ENCODE measurements at places on chromosomes 7 and 10. TPM values are rescaled to one million over a fixed set of nuclear protein-coding genes. Genes with fewer than 3 reads are reported as not detected.

- H3K36me3 ChIP-seq = no peaks in the 10 kb centered on the region
- DNase-seq = no peak
These were observed 41.5 kb upstream of the PRKCQ start for GRCh38 chr10:6621536-6621935.

- no peaks in the 10 kb centered on the region for H3K4me1 ChIP-seq
- DNase-seq = no peak
- no peak overlapping the region for H3K4me3 ChIP-seq
- no peaks in the 10 kb centered on the region for H3K27me3 ChIP-seq
- no peak overlapping the region for H3K27ac ChIP-seq
These were observed 257.6 kb downstream of the MAD1L1 start for GRCh38 chr7:1975179-1975578.

- H3K36me3 ChIP-seq = no peaks in the 10 kb centered on the region
- no peaks in the 10 kb centered on the region for H3K4me1 ChIP-seq
- no peaks in the 10 kb centered on the region for H3K27me3 ChIP-seq
- DNase-seq = no peak
- H3K4me3 ChIP-seq = no peak overlapping the region
These were observed 203.5 kb upstream of the PHF14 start for GRCh38 chr7:10770176-10770575.

The SORBS1 gene
- 3.4 TPM for total RNA-seq

- no peaks in the 10 kb centered on the region for H3K36me3 ChIP-seq
- no peak overlapping the region for H3K27ac ChIP-seq
- H3K4me1 ChIP-seq = no peaks in the 10 kb centered on the region
- no peak overlapping the region for H3K4me3 ChIP-seq
- H3K27me3 ChIP-seq = 0 out of 2 replicates have a peak, but pooled peaks cover 4% of the 10 kb centered on the region
- no peak for DNase-seq
These were observed 27.8 kb downstream of the SLC26A5 start for GRCh38 chr7:103418241-103418640.

GRCh38 chr10:29113616-29113945 is 175.3 kb upstream of the LYZL1 start:
- no peaks in the 10 kb centered on the region for H3K27me3 ChIP-seq
- no peak overlapping the region for H3K4me3 ChIP-seq
- H3K27ac ChIP-seq = no peak overlapping the region
- DNase-seq = no peak
- no peaks in the 10 kb centered on the region for H3K4me1 ChIP-seq
- no peaks in the 10 kb centered on the region for H3K36me3 ChIP-seq

The TMEM236 gene
- 0.07 TPM for total RNA-seq

DNA sequence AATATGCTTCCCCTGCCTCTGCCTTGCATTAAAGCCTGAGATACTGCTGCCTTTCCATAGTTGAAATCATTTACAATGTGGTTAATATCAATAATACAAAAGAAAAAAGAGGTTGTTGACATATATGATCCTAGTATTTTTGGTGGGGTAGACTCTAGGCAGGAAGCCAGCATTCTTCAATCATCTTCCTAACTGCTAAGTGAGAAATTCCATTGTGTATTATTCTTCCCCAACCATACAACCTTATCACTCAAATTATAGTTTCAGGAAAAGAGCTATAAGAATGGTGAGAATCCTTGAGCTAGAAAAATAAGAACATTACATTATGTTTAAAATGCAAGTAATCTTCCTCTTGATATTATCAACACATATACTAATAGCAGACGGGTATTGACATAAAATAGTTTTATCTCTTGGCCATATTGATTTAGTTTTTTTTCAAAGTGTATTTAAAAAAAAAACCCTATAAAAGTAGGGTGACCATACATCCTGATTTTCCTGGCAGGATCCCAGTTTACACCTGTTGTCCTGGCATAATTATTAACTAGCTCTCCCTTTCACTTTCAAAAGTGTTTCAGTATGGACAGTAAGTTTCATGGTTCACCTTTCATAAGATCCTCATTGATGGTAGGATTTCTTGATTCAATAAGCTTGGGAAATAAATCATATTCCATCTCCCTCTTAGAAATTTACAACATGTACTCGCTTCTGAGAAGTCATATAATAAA is 33.4 kb upstream of the WASL start:
- no peak overlapping the region for H3K4me3 ChIP-seq
- H3K4me1 ChIP-seq = no peaks in the 10 kb centered on the region
- no peaks in the 10 kb centered on the region for H3K27me3 ChIP-seq
- no peak overlapping the region for H3K27ac ChIP-seq

The CALML3 gene
- not detected for total RNA-seq

GRCh38 chr10:116287906-116288501 is 15.0 kb upstream of the GFRA1 start:
- no peak overlapping the region for H3K27ac ChIP-seq
- DNase-seq = peak; percentile 37

DNA sequence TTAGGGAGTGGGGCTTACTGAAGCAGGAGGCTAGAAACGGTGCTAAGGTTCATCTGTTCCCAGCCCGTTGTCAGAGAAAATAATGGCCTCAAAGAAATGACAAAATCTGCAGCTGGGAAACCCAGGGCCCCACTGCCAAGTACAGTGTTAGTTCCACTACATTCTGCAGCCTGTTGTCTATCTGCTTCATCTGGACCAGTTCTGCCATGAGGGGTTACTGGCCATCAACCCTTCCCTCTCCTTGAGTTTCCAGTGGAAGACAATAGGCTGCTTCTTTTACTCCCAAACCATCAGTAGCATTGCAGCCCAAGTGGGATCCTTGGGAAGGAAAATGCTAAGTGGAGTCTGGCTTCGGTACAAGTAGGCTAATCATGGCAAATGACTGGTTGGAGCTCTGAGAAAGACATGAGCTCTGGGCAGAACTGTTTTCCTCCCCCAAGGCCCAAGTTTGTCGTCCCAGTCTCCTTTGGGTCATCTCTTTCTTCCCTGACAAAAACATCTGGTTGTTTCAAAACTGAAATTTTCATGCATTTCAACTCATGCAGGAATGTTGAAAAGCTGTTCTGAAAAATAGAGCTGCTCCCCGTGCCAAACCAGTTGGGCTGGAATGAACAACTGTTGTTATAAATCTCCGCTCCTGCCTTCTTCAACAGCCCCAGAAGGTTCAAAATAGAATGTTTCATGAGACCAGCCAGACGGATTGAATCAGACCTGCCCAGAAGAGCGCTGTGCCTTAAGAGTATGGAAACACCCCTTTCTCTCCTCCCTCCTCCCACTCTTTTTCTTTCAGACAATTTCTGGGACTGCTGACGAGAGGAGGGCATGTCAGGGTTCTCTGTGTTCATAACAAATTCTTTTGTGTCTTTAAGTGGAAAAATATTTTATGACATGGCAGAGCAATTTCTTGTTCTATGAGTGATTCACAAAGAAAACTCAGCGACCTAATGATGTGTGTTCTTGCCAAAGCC is 116.6 kb downstream of the RAB18 start:
- H3K27me3 ChIP-seq = no peaks in the 10 kb centered on the region
- H3K27ac ChIP-seq = no peak overlapping the region
- no peaks in the 10 kb centered on the region for H3K36me3 ChIP-seq
- no peak overlapping the region for H3K4me3 ChIP-seq
- no peaks in the 10 kb centered on the region for H3K4me1 ChIP-seq
- no peak for DNase-seq

DNA sequence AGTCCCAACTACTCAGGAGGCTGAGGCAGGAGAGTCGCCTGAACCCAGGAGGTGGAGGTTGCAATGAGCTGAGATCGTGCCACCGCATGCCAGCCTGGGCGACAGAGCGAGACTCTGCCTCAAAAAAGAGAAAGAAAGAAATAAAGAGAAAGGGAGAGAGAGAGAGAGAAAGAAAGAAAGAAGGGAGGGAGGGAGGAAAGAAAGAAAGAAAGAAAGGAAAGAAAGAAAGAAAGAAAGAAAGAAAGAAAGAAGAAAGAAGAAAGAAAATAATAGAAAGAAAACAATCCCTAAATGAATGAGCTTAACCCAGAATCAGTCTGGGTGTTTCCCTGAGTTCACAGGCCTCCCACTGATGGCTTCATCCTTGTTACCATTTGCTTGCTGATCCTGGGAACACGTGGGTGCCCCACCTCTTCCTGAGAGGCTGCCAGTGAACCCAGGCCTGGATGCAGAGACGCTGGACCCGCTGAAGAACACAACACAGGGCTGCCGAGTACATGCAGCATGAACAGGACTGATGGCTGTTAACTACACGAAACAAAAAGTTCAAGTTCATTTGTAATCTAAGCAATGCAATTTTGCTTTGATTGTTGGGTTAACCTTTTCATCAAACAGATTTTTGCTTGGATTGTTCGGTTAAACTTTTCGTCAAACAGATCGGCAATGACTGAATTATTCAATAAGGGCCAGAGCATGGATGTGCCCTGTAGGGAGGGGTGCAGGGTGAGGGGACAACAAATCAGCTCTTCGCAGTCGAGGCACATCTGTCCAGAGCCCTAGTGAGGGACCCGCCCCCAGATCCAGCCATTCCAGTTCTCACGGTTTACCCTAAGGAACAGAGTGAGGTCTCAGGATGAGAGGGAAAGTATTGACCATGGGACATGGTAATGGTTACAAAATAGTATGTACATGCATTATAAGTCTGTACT is 11.5 kb downstream of the NPFFR1 start:
- H3K27ac ChIP-seq = no peak overlapping the region
- DNase-seq = no peak
- no peaks in the 10 kb centered on the region for H3K36me3 ChIP-seq
- H3K4me1 ChIP-seq = peaks cover 2% of the 10 kb centered on the region

GRCh38 chr10:98684019-98684899 is 237.5 kb upstream of the HPS1 start:
- H3K27ac ChIP-seq = no peak overlapping the region
- H3K36me3 ChIP-seq = no peaks in the 10 kb centered on the region
- no peaks in the 10 kb centered on the region for H3K4me1 ChIP-seq
- no peak overlapping the region for H3K4me3 ChIP-seq

DNA sequence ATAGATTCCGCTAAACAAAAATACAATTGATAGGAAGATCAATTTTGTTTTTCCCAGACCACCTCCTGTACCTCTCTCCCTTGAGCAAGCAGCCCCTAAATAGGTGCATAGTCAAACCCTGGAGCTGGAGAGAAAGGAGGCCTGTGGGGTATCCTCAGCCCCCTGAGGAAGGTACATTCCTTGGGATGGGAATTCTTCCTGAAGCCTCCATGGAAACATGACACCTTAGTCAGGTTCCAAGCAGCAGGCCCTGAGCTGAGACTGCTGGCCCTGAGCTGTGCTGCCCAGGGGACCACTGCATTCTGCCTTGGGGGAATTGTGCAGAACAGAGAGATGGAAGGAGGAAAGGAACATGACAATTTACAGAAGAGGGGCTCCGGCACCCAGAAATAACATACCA is 7.4 kb downstream of the HNRNPF start:
- H3K27me3 ChIP-seq = no peaks in the 10 kb centered on the region
- no peak overlapping the region for H3K4me3 ChIP-seq

The ACHE gene
- total RNA-seq = 1.8 TPM

DNA sequence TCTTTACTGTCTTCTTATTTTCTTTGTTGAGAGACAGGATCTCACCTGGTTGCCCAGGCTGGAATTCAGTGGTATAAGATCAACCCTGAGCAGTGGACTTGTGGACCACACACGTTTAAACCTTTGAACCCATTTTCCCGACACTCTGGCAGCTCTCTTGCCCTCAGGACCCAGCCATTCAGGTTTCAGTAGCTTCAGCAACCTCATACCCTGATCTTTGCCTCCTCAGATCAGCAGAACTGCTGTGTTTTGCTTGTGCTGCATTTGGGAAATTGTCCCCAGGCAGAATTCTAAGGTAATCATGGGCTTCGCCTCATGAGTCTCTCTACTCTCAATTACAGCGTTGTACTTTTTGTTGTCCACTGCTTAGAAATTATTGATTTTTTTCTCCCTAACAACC is 317.6 kb upstream of the KIAA1217 start:
- no peaks in the 10 kb centered on the region for H3K36me3 ChIP-seq
- no peak overlapping the region for H3K27ac ChIP-seq
- no peaks in the 10 kb centered on the region for H3K27me3 ChIP-seq
- no peaks in the 10 kb centered on the region for H3K4me1 ChIP-seq

- no peak overlapping the region for H3K4me3 ChIP-seq
- DNase-seq = no peak
- H3K36me3 ChIP-seq = no peaks in the 10 kb centered on the region
These were observed 441.8 kb downstream of the INHBA start for GRCh38 chr7:41261080-41261479.

The FGF8 gene
- 2.7 TPM for total RNA-seq

DNA sequence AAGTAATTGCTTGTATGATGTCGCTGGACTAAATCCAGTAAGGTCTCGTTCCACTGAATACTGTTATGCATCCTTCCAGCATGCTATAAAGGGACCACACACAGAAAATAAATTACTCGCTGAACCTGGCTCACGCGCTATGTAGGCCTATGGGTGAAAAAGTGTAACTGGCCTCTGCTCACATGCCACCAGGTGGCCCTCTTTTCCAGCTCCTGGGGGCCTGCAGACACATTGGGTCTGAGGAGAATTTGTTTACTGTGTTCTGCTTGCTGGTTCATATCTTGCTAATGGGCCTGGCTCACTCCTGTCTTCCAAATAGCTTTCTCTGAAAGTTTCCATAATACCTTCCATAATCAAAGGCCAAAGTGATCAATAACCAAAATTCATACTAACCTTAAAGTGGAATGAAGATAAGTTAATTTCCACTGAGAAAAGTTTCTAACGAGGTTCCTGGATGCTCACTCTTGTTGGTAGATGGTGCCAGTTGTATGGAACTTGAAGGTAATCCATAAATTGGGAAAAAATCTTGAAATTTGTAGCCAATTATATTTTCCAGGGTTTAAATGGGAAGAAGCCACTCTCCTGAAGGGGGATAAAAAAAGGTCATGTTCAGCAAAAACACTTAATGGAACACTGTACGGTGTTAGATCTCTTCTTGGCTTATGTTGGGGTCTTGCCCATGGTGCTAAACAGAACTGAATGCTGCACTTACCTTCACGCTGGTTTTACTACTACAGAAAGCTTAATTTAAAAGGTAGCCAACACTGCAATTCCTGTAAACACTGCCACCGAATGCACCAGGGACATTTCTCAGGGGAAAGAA is 27.0 kb upstream of the ZPBP start:
- no peak overlapping the region for H3K4me3 ChIP-seq
- H3K27me3 ChIP-seq = peaks cover 5% of the 10 kb centered on the region
- H3K4me1 ChIP-seq = no peaks in the 10 kb centered on the region
- H3K36me3 ChIP-seq = no peaks in the 10 kb centered on the region
- DNase-seq = no peak
- no peak overlapping the region for H3K27ac ChIP-seq

The PHKG1 gene
- total RNA-seq = 1.1 TPM

DNA sequence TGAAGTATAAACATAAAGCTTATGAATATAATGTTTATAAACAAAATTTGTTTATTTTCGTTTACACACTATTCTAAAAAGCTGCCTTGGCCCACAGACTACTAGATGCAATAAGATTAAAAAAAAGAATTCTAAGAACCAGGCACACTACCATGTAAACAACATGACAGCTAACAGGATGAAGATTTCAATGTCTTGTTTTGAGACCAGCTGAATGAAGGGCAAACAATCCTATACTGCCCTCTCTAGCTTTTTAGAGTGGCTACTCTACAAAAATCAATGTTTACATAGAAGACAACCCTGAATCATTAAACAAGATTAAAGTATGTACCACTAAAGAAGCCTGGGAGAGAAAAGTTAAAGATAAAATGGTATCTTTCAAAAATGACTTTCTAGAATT is 38.6 kb downstream of the SLC25A40 start:
- no peak overlapping the region for H3K27ac ChIP-seq
- H3K4me3 ChIP-seq = no peak overlapping the region
- no peaks in the 10 kb centered on the region for H3K36me3 ChIP-seq
- no peak for DNase-seq

- H3K4me3 ChIP-seq = peak overlapping the region; percentile 64
- peak; percentile 98 for DNase-seq
- peaks cover 27% of the 10 kb centered on the region for H3K4me1 ChIP-seq
These were observed 11.3 kb upstream of the ZNF518A start for GRCh38 chr10:96118604-96119450.

GRCh38 chr10:20552382-20552781 is 344.7 kb downstream of the NEBL start:
- no peak overlapping the region for H3K4me3 ChIP-seq
- H3K4me1 ChIP-seq = no peaks in the 10 kb centered on the region
- no peak for DNase-seq
- H3K27ac ChIP-seq = no peak overlapping the region
- no peaks in the 10 kb centered on the region for H3K27me3 ChIP-seq
